HFF-Myc (cell line): ENCODE measurements at places on chromosomes 16 and 17.

DNA sequence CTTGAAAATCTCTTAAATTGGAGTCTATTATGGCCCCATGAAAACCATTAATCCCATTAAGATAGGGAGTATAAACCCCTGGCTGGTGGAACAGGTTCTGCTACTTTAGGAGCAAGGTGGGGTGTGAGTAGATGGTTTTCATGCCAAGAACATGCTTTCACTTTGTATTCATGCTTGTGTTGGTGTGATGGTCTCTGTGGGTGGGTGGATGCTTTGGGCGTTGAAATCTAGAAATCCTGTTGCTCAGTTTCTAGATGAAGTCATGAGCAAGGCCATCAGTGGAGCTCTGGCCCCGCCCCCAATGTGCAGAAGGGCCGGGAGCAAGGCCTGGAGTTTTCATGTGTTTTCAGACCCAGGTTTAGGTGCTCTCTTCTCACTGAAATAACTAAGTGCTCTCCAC is 20.1 kb downstream of the PLD6 start:
- DNase-seq = no peak

- DNase-seq = no peak
Measured at GRCh38 chr17:8766731-8767130, 8.4 kb upstream of the SPDYE4 start.

DNA sequence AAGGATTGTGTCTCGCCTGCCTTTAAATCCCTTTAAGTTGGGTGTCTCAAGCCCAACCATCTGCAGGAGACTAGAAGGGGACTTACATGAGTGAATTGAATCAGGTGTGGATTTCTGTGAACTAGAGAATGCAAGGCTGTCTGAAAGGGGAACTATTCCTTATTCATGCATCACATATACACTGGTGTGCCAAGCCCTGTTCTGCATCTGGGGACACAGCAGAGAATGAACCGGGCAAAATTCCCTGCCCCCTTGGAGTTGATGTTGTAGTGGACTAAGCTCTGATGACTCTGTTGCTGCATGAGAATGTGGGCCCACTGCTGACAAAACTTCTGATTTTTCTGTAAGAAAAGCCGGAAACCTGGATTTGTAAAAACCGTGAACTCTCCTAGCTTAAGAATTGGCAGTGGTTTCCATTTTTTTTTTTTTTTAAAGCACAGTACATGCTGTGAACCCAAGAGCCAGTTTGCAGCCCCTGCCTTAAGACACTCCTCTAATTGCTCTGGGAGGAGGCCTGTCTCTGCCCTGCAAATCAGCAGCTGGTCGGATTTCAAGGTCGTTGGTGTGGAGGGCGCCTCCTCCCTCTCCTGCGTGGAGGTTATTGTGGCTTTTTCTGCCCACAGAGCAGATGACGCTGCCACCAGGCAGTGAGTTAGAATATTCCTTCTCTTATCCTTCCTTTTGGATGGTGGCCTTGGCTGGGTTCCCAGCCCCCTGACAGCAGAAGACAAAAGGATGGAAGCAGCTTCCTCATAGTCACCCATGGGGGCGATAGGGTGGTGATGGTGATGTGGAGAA is 131.0 kb downstream of the PRKCB start:
- no peak for DNase-seq

- no peak for DNase-seq
Measured at GRCh38 chr17:79581324-79581932, 29.4 kb downstream of the RBFOX3 start.

DNA sequence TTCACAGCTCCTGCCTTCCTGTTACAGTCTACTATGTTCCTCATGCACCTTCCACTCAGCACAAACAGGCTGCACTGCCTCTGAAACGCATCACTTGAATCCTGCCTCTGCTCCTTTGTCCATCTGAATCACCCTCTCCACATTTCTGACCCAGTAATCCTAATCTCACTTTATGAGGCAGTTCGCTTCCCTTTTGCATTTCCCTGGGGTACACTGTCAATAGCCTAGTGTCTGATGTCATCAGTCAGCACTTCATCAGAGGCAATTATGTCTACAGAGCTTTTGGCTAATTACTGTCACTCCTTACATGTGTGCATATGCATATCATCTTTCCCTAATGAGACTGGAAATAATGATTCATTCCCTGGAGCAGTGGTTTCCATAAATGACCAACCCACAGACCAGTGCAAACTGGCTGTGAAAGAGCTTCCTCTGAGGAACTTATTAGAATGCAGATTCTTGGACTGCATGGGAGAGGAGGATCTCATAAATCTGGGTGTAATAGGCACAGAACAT is 23.6 kb downstream of the CA4 start:
- no peak for DNase-seq

- DNase-seq = no peak
Measured at GRCh38 chr17:1486802-1487695, 5.4 kb downstream of the MYO1C start.

DNA sequence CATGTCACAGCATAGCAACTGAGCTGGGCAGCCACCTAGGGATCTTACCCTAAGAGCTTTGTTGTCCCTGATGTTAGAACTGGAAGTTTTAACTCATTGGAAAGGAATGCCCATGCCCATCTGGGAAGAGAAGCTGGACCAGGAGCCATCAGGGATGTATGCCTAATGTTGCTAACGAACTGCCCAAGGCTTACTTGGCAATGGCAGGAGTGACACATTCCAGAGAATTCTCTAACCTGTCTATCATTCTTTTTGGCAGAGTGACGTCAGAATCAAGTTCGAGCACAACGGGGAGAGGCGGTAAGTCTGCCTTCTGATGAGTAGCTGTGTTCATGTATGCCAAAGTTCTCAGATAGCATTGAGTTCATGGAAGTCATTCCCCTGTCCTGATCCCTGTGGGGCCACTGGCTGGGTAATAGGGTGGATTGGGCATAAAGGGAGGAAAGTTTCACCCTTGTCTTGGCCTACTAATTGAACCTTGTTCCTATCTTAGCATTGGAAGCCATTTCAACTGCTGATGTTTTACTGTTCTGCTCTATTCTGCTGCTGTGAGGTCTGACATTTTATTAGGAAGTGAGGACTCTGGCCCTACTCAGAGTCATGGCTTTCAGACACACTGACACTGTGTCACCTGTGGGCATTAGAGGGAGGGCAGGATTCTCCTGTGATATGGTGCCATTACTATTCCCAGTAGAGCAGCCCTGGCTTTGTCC is 23.7 kb downstream of the MAP3K3 start:
- no peak for DNase-seq

GRCh38 chr16:68166264-68166663 is 69.7 kb downstream of the ESRP2 start:
- DNase-seq = no peak

DNA sequence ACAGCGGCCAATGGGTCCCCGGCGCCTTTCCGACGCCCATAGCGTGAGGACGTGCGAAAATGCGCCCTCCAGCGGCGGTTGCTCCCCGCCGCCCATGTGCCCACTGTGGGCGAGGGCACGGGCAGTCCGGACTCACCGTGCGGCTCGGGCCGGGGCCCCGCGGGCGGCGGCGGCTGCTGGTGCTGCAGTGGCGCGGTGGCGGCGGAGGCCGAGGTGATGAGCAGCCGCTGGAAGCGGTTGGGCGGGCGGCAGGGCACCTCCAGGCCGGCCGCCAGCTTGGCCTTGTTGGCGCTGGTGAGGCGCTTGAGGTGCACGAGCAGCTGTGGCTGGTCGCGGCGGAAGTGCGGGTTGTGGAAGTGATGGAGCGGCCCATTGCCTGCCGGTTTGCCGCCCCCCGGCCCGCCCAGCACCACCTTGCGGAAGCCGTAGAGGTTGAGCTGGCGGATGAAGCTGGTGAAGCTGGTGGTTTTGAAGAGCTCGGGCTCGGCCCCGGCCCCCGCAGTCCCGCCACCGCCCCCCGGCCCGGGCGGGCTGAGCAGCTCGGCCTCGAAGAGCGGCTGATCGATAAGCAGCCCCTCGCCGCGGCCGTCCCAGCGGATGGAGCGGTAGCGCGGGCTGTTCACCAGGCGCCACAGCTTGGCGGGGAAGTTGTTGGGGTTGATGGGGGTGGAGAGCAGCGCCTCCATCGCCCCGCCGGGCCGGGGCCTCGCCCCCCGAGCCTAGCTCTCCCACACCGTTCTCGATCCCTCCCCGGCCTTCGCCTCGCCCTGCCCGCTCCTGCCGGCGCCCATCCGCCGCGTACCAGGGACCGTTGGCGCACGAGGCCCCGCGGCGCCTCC is at the start of gene HSF5:
HSF5 (minus strand) TSS at position 820 of the 839 bp plus-strand sequence; CDS start at position 686, 134 bp downstream.
- DNase-seq = no peak

DNA sequence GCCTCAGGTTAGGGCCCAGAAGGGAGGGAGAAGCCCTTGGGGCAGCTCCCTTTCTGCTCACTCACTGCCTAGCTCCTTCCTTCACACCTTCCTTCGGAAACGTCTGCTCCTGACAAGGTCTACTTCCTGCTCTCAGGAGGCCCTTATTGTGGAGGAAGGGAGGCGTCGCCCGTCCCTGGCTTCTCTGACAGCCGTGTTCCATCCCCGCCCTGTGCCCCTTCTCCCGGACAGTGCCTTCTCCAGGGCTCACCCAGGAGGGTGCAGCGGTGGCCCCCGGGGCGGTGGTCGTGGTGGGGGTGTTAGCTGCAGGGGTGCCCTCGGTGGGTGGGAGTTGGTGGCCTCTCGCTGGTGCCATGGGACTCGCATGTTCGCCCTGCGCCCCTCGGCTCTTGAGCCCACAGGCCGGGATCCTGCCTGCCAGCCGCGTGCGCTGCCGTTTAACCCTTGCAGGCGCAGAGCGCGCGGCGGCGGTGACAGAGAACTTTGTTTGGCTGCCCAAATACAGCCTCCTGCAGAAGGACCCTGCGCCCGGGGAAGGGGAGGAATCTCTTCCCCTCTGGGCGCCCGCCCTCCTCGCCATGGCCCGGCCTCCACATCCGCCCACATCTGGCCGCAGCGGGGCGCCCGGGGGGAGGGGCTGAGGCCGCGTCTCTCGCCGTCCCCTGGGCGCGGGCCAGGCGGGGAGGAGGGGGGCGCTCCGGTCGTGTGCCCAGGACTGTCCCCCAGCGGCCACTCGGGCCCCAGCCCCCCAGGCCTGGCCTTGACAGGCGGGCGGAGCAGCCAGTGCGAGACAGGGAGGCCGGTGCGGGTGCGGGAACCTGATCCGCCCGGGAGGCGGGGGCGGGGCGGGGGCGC is 231.9 kb downstream of the SEC14L1 start:
- no peak for DNase-seq

DNA sequence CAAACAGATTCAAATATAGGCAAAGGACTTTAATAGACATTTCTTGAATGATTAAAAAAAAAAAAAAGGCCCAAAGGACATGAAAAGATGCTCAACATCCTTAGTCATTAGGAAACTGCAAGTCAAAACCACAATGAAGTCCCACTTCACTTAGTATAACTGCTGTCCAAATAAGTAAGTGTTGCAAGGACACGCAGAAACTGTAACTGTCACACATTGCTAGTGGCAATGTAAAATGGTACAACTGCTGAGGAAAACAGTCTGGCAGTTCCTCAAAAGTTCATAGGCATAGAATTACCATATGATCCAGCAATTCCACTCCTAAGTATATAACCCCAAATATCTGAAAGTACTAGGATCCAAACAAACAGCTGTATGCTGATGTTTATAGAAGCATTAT is 112.7 kb downstream of the BRIP1 start:
- DNase-seq = no peak

GRCh38 chr17:21202512-21202911 is 11.4 kb downstream of the TMEM11 start:
- no peak for DNase-seq

GRCh38 chr16:67968400-67969253 is at the start of gene SLC12A4:
Gene SLC12A4, minus strand, starts transcription at chr16:67968637. Its CDS starts 84 bp downstream, at chr16:67968553.
- DNase-seq = no peak

- no peak for DNase-seq
Measured at GRCh38 chr17:47687748-47688147, 6.2 kb upstream of the TBKBP1 start.

- no peak for DNase-seq
Measured at GRCh38 chr16:75818491-75818890, 92.2 kb upstream of the CPHXL start.

GRCh38 chr17:44928136-44928535 is 12.8 kb upstream of the GFAP start:
- DNase-seq = no peak

DNA sequence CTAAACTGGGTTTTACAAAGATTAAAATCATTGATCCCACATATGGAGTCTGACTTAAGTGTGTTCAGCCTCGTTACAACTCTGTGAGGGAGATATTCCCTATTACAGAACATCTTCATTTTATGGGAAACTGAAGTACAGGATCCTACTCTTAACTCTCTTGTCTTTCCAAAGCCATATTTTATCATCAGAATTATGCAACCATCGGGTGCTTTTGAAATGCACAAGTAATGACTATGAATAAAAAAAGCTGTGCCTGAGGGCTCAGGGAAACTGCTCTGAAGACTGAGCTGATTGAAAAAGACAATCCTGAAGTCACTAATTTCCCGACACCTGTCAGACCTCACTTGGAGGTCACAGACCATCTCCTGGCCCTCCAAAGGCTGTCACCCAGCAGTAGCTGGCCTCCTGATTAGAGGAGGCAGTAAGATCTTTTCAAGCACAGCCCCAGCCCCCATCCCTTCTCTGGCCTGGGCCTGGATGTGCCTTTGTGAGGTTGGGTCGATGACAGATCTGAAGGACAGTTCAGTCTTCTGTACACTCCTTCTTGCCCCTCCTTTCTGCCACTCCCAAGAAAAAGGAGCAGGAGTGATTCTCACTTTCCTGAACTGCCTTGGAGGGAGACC is 5.6 kb downstream of the AKAP1 start:
- DNase-seq = no peak
